Mesendoderm (in vitro differentiated cells): ENCODE measurements at places on chromosomes 7 and 10.
A peak's percentile ranks its signal among the peaks of the same experiment; 100 is the strongest.

- no peak for DNase-seq
Observed at GRCh38 chr7:4711634-4712033, 29.5 kb downstream of the FOXK1 start.

DNA sequence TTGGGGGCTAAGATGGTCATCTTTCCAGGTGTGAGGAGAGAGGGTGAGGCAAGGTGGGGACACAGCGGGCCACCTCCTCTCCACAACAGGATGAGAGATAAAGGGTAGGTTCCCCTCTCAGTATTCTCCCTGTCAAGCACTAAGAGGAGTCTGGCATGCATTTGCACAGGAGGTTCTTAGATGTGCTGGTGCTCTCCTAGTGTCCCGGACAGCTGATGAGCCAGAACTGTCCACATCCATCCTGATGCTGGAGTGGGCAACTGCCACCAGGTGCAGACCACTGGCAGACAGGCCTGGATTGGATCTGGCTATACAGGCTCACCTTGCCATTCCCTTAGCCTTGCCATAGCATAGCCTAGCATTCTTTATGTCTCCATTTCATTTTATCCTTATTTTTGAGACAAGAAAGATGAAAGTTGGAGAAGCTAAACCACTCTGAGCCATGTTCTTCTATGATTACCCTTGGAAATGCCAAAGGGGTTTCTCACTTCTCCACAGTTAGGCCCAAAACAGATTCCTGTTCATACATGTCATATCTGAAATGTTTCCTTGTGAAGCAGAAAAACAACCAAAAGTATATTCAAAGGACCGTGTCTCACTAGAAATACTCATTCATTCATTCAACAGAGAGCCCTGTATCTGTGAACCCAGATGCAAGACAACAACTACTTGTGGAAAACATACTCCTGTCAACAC, 48.8 kb upstream of the ANTXRL start:
- no peak for DNase-seq

GRCh38 chr7:39217783-39218182, 240.1 kb downstream of the POU6F2 start:
- DNase-seq: no peak

DNA sequence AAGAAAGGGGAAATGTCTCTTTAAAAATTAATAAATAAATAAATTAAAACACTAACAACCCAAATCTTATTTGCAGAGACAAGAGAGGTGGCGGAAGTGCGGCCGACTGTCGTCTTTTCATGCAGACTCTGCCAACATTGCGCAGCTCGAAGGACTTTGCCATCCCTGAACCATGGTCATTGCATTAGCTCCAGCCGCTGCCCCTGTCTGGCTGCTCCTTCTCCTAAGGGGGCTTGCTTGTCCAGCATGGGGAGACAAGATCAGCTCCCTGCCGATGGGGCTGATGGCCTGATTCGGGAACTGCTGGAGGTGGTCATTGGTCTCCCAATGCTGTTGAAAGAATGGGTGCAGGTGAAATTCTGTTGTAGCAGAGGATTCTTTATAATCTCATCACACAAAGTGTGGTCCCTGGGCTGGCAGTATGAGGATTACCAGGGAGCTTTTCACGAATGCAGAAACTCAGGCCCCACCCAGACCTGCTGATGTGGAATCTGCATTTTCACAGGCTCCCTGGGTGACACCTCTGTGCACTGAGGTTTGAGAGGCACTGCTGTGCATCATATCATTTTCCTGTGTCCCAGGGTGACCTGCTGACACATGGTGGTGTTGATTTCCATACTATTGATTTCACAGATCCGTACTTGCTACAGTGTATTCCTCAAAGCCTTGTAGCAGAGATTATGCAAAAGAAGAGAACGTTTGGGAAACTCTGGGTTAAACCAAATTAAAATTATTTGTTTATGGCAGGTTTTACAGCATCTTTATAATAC, 172.4 kb upstream of the ZMIZ1 start:
- DNase-seq: no peak

DNA sequence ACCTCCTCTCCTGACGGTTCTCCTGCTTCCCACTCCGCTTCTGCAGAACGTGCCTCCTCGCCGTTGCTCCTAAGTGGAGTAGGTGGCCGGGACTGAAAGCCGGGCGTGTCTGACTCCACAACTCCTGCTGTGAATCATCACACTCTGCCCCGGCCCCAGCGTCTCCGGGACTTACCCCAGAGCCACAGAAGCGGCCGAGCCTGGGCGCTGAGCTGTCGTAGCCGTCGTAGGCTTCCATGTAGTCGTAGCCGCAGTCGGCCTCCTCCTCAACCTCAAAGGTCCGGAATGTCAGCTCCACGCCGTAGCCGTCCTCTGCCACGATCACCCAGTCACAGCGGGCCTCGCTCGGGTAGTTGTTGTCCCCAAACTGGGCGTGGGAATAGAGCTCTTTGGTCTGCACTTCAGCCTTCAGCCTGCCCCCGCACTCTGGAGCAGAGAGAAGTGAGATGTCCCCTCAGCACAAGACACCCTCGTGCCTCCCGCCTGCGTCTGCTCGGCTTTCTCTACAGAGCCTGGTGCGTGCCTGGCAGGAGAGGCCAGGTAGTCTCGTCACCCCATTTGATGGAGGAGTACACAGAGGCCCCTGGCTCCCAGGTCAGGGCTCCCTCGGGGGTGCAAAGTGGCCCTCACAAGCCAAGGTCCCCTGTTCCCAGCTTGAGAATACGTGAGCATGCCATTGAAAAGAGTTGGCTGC, 11.2 kb upstream of the OPALIN start:
- no peak for DNase-seq

DNA sequence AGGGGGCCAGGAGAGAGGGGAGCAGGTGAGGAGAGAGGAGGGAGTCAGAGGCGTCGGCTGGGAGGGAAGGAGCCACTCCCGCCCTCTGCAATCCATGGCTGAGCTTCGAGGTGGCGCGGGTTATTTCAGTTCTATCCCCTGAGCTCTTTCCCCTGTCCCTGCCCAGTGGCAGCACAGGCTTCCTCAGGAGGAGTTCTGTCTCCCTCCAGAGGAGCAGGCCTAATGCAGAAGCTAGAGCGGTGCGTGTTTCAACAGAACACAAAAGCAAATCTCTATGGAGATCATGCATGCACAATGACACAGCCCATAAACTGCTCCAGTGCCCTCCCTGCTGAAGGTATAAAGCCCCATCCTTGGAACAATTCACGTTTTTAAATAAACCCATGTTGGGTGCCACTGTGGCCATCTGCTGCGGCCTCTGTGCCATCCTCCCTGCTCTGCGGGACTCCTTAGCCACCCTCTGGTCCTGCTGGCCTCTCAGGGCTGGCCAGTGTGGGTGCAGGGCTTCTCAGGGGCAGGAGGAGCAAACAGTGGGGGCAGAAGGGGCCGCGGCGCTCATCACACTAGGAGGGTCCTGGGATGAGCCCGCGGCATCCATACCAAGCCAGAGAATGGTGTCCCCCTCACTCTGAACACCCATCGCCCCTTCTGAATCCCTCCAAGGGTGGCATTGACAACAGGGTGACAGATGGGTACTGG, 192.6 kb upstream of the LYZL2 start:
- no peak for DNase-seq

GRCh38 chr7:139875821-139876241, 46.8 kb downstream of the TBXAS1 start:
- DNase-seq: no peak

DNA sequence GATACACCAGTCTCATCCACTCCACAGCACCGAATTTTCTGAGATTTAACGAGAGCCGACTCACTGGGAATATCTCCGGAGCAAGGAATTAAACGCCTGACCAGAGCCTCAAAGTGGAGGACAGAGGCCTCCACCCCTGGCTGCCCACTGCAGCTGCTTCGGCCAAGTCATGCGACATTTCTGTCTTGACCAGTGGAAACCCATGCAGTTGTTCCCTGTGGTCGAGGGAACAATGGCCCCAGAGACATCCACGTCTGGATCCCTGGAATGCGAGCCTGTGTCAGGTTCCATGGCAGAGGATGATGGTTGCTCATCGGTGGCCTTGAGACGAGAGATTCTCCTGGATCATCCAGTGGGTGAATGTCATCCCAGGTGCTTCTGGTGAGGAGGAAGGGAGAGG, 65.7 kb upstream of the INSIG1 start:
- DNase-seq: no peak

DNA sequence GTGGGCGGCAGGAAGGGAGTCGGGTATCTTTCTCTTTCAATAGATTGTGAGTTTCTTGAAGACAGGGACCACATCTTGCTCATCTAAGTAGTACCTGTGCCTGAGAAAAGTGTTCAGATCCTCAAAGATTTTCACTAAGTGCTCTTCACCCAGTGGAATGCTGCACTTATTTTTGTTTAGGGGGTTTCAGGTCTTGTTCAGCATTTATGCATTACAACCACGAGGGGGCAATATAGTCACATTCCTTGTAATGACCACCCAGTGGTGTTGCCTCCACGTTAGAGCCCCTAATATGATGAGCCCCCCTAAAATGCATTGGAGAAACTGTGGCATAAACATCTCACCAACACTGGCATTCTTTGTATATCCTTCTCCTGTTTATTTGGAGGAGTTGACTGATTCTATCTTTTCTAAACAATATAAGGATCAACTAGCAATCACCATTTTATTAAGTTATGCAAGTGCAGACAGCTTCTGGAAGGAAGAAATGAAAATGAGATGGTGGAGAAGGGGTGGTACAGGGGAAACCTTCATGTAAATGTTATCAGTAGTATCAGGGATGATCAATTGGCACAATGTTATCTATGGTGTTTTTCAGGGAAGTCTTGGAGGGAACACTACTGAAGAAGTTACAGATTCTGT, 3.1 kb upstream of the PAPSS2 start:
- peak; percentile 77 for DNase-seq

- no peak for DNase-seq
Observed at GRCh38 chr7:351681-352480, 61.9 kb downstream of the FOXL3 start.

GRCh38 chr10:129877773-129878371, 86.2 kb downstream of the EBF3 start:
- peak; percentile 58 for DNase-seq

DNA sequence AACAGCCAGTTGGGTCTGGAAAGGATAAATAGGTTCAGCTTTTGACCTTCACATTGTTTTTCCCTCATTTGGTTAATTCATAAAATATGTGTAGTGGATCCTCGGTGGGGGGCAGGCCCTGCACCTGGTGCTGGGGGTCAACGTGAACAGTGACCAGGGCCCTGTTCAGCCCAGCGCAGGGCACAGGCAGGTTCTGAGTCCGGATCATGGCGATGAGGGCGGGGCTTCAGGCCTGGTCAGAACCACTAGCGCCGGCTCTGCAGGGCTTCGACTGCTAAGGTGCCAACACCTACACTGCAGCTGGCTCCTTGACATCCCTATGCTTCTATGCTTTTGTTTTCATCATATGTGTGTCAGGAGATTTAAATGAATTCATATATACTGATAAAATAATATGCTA, 177.7 kb downstream of the CXCL12 start:
- DNase-seq: no peak

DNA sequence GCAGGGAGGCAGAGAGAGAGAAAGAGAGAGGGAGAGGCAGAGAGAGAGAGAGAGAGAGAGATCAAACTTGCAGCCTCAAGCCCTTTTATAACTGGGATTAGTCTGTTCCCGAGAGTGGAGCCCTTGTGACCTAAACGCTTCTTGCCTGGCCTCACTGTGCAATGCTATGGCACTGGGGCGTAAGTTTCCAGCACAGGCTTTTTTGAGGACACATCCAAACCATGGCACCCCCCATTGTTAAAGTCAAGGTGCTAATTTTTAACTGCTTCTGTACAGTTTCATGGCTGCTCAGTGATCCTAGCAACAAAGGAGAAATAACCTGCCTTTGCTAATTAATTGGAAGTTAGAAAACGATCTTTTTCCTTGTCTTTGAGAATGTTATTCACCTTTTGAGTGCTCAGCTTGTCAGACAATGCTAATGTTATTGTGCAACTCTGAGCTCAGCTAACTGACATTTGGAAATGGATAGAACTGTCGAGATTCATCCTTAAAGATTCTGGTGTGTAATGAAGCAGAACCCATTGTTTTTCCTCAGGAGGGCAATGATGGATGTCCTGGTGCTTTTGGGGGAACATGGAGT, 268.4 kb downstream of the GLRX3 start:
- no peak for DNase-seq

DNA sequence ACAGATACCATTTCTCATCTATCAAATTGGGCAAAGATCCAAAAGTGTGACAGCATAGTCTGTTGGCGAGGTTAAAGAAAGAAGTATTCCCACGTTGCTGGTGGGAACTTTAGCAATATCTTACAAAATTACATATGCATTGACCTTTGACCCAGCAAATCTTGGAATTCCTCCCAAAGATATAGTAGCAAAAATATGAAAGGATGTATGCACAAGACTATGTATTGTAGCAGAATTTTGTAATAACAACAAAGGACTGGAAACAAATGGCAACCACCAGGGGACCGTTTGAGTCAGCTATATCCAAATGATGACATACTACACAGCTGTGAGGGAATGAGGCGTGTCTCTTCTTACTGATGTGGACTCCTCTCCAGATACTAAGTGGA, 50.2 kb downstream of the KCNH2 start:
- DNase-seq: peak; percentile 19

- no peak for DNase-seq
Observed at GRCh38 chr10:91198781-91199180, 21.7 kb upstream of the PCGF5 start.
